ENCODE measurements at places on chromosomes 13 and 19.

DNA sequence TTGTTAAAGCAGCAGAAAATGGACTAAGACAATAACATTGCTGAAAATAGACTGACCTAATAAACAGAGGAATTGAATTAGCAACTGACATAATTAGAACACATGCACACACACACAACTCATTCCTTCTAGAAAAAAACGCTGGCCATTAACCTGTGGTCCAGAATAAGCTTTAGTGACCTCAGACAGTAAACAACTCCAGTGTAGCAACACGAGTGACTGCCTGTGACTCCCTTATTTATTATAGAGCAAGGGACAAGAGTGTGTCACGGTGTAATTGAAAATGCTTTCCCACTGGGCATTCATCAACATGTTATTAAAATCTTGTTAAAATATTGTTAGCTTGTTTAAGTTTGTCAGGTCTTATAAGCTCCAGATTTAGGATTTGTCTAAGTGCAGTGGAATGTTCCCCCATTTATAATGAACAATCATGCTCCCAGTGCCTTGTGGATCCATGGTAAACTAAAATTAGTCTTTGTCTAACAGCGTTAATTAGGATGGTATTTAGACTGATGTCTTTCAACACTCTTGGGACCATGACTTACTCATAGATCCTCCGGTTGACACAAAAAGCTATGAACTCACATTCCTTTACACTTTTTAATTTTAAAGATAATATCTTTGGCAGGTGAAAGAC, 111.7 kb upstream of the IRS2 start:
- DNase-seq, result no peak

GRCh38 chr13:70255406-70255991, 147.2 kb upstream of the KLHL1 start:
- no peak for DNase-seq

DNA sequence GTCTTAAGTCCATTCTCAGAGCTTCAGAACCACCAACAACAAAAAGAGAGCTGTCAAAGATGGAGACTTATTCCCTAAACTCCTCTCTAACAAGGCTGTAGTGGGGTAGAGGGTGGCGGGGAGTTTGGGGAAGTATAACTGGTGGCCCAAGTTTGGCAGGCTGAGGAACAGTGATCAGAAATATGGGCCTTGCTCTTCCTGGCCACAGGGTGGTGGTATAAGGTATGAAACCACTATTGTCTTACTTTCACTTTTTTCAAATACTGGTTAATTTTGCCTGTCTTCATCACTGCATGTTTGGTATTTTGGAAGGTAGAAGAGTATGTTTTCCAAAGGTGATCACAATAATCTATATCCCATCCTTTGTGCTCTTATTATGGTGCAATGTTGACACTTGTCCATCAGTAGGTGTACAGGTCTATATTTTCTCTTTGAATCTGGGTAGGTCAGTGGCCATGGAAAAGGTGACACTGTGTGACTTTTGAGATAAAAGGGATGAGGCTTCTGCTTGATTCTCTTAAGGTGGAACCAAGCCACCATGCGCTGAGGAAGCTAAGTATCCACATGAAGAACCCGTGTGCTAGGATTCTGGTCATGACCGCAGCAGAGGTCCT, 23.2 kb upstream of the GPC5 start:
- no peak for DNase-seq

- DNase-seq, result peak; percentile 81
Measured at GRCh38 chr19:18280247-18281081, 958 bp downstream of the JUND start.

GRCh38 chr19:51096473-51097165, 11.6 kb downstream of the CTU1 start:
- no peak for DNase-seq

All from stimulated activated naive B cell treated with anti-CD40 and anti-IgM and Interleukin-4, amounts not matched to agents 10 μg/mL and 1 μg/mL and 100 μg/mL, for 72 hours (primary cell).